Activated naive CD8-positive, alpha-beta T cell treated with anti-CD3 and anti-CD28 coated beads for 36 hours (primary cell): ENCODE measurements at places on chromosomes 16 and 17. TPM values are rescaled to one million over a fixed set of nuclear protein-coding genes. Genes with fewer than 3 reads are reported as not detected.

DNA sequence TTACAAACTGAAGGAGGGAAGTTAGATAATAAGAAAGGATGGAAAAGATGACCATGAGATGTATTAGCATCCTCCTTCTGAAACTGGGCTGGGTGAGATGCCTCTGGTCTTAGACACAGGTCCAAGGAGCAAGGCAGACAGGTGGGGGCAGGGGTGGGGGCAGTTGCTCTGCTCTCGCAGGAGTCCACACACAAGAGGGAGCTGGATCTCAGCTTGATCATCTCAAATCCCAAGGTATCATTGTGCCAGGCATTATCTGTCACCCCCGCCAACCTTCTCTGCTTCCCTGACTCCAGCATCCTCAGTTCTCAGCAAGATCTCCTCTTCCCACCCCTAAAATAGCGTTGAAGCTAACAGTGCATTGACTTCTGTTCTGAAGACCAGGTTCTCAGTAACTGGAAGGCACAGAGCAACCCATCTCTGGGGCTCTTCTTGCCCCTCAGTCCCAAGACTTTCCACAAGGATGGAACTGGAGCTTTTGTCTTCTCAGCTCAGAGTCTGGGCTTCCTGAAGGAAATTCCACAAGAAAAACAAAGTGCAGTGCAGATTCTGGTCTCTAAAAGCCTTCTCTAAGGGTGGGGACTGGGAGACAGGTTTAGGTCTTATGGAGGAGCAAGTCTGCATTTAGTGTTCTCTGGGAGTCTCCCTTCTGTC is 1.6 kb downstream of the FLOT2 start:
- H3K4me3 ChIP-seq: peak overlapping the region; percentile 94
- no peak for DNase-seq
- peaks cover 68% of the 10 kb centered on the region for H3K4me1 ChIP-seq
- peak overlapping the region; percentile 95 for H3K27ac ChIP-seq
- no peaks in the 10 kb centered on the region for H3K27me3 ChIP-seq
- peaks cover 50% of the 10 kb centered on the region for H3K36me3 ChIP-seq

GRCh38 chr16:18018376-18018775 is 318.2 kb downstream of the NPIPA8 start:
- peaks cover 7% of the 10 kb centered on the region for H3K27me3 ChIP-seq
- no peak for DNase-seq
- H3K27ac ChIP-seq: no peak overlapping the region
- H3K4me3 ChIP-seq: no peak overlapping the region
- no peaks in the 10 kb centered on the region for H3K36me3 ChIP-seq

DNA sequence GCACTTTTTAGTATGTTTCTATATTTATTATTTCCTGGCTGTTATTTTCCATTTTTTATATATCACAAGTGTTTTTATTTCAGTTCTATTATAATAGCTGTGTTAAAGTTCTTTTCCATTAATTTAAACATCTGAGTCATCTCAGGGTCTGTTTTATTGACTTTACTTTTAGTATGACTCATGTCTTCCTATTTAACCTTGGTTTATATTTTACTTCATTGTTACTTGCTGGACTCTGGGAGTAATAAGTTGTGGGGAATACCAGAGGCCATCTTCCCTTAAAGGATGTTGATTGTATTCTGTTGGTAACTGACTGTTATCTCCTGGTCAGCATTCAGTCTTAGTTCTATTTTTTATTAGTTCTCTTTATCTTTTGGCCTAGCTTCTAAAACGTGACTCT is 1508.2 kb downstream of the CDH11 start:
- H3K4me1 ChIP-seq: no peaks in the 10 kb centered on the region
- no peaks in the 10 kb centered on the region for H3K27me3 ChIP-seq
- DNase-seq: no peak
- peaks cover 1% of the 10 kb centered on the region for H3K36me3 ChIP-seq
- no peak overlapping the region for H3K4me3 ChIP-seq

DNA sequence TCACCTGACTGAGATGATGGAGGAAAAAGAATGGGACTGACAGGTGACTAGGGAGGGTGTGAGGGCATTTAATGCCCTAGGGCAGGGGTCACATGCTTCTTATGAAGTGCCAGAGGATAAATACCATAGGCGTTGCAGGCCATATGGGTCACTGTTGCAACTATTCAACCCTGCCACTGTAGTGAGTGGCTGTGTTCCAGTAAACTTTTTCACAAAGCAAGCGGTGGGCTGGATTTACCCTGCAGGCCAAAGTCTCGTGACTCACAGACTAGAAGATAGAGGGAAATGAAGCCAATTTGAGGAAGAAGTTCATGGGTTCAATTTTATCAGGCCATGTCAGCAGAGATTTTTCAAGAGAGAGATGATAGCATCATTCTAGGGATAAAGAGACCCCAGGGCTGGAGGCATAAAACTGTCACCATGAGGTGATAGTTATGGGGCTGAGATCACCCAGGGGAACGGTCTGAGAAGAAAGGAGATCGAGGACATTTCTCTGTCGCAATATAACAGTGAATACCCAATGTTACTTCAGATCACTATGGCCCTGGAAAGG is 8.6 kb downstream of the ARHGAP17 start:
- H3K4me1 ChIP-seq: peaks cover 69% of the 10 kb centered on the region
- no peaks in the 10 kb centered on the region for H3K27me3 ChIP-seq
- no peak overlapping the region for H3K4me3 ChIP-seq
- H3K36me3 ChIP-seq: peaks cover 46% of the 10 kb centered on the region
- no peak for DNase-seq
- H3K27ac ChIP-seq: no peak overlapping the region

DNA sequence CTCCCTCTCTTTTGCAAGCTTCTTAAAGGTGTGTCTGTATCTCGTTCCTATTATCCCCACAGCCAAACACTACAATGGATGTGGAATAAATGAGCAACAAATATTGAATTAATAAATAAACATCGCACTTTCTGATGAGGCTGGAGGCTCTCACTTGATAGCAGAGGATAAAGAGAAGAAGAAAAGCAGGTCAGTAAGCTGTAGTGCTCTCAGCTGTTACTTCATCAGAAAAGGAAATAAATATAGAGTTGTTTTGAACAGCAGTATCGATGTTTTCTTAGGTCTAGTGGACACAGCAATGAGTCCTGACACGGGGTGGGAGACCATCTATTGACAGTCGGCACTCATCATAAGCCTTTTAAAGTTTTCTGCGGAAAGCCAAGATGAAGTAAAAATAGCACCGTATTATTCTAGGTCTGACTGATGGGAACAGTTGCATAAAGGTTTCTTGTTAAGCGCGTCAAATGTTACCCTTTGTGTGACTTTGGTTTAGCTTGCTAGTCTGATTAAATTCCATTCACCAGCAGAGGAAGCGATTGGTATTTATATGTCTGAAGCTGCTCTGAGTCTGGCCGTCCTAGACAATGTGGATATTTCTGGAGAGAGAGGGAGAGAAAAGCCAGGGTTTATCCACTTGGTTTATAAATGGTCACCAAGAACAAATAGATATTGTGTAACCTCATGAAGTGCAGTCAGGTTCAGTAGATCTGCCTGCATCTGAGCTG is 646.1 kb downstream of the CDH11 start:
- no peak for DNase-seq
- H3K4me3 ChIP-seq: no peak overlapping the region
- H3K27ac ChIP-seq: no peak overlapping the region
- H3K27me3 ChIP-seq: no peaks in the 10 kb centered on the region

- no peak for DNase-seq
- H3K27me3 ChIP-seq: peaks cover 4% of the 10 kb centered on the region
- H3K36me3 ChIP-seq: no peaks in the 10 kb centered on the region
- H3K4me1 ChIP-seq: no peaks in the 10 kb centered on the region
- no peak overlapping the region for H3K27ac ChIP-seq
- H3K4me3 ChIP-seq: no peak overlapping the region
Measured at GRCh38 chr16:10250137-10250828, 68.1 kb upstream of the GRIN2A start.

DNA sequence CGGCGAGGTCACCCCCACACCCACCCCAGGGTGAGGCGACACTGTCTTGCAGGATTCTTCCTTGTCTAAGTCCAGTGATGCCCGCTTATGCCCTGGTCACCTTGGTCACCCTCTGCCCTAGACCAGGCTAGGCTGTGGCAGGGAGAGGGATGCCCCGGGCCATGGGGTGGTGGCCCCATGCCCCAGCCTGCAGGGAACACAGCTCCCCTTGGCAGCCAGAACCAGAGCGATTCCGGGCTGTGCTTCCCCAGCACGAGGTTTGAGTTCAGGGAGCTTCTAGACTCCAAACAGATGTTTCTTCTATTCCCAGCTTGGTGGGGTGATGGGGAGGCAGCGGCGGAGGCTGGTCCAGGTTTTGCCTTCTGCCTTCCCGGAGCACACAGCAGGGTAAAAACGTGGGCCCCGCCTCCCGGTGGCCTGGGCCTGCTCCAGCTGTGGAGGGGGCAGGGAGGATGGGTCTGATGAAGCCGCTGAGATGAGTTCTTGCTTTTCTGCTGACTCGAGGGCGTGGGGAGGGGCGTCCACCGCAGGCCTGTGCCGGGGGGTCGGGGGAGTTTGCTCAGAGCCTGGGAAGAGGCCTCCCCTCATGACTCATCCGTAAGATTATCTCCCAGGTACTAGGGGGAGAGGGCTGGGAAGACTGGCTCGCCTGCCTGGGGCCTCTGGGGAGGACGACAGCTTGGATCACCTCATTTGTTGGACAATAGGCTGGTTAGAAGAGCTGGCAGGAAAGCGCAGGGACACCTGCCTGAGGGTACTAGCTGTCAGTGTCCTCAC is 15.4 kb downstream of the SMTNL2 start:
- peaks cover 4% of the 10 kb centered on the region for H3K27me3 ChIP-seq
- no peak overlapping the region for H3K4me3 ChIP-seq
- no peaks in the 10 kb centered on the region for H3K36me3 ChIP-seq
- H3K27ac ChIP-seq: no peak overlapping the region
- H3K4me1 ChIP-seq: peaks cover 3% of the 10 kb centered on the region

OR4D1 gene
- total RNA-seq: 0.22 TPM

PHF23 gene
- 28.1 TPM for total RNA-seq

IGF2BP1 gene
- 1.1 TPM for total RNA-seq

CLEC16A gene
- total RNA-seq: 21.3 TPM
